ENCODE measurements at places on chromosomes 12 and 14.

GRCh38 chr12:13024531-13024916 lies 19.7 kb upstream of the FAM234B start:
- DNase-seq, result no peak

DNA sequence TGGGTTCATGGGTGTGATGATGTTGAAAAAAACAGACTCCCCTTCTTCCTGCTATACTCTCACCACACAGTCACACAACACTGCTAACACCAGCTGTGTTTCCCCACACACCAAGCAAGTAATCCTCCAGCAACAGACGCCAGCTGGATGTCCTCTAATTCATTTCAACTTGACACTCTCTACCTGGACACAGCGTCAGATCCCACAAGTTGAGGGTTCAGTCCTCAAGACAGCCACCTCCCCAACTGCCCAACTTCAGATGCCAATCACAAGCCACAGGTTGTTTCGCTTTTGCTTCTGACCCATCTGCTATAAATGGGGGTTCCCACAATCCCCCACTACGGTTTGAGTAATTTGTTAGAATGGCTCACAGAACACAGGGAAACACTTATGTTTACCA lies 49.3 kb downstream of the TMEM30B start:
- DNase-seq, result no peak

DNA sequence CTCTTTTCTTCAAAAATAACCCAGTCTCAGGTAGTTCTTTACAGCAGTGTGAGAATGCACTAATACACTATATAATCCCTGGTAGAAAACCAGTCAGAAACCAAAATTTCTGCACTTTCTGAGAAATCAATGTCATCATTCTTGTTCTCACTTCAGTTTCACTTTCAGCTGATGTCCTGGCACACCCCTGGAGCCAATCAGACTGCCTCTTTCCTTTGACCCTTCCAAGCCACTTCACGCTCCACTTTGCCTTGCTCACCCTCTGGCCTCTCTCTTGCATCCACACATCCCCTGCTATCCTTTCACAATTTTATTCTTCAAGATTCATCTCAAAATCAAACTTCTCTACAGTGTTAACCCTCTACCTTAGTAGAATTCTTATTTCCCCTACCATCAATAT lies 181.1 kb downstream of the ASCL1 start:
- DNase-seq, result no peak

- no peak for DNase-seq
These were observed 8.0 kb downstream of the NAB2 start for GRCh38 chr12:57096748-57097553.

DNA sequence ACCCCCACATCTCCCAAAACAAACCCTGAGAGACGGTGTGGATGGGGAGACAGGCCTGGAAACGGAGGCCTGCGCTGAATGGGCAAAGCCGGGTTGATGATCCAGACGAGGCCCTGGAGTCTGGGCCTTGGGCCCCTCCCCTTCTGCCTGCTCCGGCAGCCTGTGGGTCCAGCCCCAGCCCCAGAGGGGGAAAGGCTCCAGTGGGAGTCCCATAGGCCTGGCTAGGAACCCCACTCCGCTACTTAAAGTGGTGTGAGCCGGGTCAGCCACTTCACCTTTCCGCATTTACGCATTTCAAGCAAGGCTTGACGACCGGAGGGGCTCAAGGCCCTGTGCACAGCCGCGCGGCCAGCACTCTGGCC lies 695 bp upstream of the TNFAIP2 start:
- no peak for DNase-seq

- DNase-seq, result no peak
These were observed 501.0 kb downstream of the RERGL start for GRCh38 chr12:17588968-17589367.

GRCh38 chr12:31514912-31515311 lies 76.0 kb downstream of the DENND5B start:
- no peak for DNase-seq

GRCh38 chr12:31005944-31006361 lies 67.7 kb upstream of the DDX11 start:
- no peak for DNase-seq

- no peak for DNase-seq
These were observed 72.4 kb downstream of the FERMT2 start for GRCh38 chr14:52878469-52878868.

DNA sequence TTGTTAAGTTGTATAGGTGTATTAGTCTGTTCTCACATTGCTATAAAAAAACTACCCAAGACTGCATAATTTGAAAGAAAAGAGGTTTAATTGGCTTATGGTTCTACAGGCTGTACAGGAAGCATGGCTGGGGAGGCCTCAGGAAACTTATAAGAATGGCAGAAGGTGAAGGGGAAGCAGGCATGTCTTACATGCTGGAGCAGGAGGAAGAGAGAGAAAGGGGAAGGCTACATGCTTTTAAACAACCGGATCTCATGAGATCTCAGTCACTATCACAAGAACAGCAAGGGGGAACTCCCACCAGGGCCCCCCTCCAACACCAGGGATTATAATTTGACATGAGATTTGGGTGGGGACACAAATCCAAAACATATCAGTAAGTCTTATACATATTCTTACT lies 60.5 kb upstream of the OR10AD1 start:
- DNase-seq, result no peak

DNA sequence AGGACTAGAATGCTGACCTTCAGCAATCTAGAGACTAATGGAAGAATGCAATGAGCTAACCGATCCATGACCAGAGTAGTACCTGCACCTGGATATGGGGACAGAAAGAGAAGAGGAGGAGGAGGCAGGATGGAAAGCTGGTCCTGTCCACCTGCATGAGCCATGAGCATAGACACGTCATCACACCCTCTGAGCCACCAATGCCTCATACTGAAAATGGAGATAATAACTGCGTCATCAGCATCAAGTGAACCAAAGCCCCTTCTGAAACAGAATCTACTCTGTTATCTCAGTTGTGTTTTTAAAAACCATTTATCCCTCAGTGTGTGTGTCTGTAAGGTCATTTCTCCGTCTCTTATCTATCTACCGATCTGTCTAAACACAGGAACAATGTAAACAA lies 327.0 kb downstream of the BCL11B start:
- DNase-seq, result no peak

DNA sequence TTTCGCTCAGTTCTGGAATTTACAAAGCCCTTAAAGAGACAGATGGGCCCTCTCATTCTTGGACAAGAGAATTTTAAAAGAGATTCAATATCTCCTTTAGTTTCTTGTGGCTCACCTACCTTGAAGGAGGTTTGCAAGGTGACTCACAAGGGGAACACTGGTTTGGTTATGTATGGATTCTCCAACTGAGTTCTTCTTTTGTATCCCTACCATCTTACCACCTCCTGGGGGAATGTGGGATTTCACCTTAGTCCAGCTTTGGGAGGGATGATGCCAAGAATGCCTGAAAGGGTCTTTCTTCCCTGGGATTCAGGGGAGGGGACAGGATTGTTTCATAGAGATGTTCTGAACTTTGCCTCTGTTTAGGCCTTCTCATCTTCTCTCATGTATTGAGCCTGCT lies 3.7 kb downstream of the PPP4R4 start:
- no peak for DNase-seq

GRCh38 chr12:120483621-120484020 lies 12.3 kb upstream of the DYNLL1 start:
- DNase-seq, result no peak

GRCh38 chr12:49827401-49828099 lies 663 bp downstream of the NCKAP5L start:
- peak; percentile 20 for DNase-seq

GRCh38 chr14:49955024-49955423 lies 62.1 kb downstream of the ARF6 start:
- DNase-seq, result no peak

- peak; percentile 72 for DNase-seq
These were observed at the start of gene ARID4A for GRCh38 chr14:58298477-58299400. Gene ARID4A, plus strand, starts transcription at chr14:58298555. Its CDS starts 1,300 bp downstream, at chr14:58299855.

DNA sequence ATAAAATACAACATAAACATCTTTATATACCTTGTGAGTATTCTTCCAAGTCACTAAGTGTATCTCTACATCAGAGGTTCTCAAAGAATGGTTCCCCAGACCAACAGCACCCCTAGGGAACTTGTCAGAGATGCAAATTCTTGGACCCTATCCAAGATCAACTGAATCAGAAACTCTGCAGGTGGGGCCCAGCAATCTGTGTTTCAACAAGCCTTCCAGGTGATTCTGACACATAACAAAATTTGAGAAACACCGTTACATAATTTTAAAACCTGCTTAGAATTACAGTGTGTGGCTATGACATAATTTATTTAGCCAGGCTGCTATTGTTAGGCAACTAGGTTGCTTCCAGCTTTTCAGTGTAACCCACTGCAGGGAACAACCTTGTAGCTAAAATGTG lies 49.8 kb downstream of the NTN4 start:
- DNase-seq, result no peak

GRCh38 chr12:56725723-56726102 lies 614 bp upstream of the NACA start:
- no peak for DNase-seq

- no peak for DNase-seq
These were observed 211.1 kb upstream of the RGS6 start for GRCh38 chr14:71720978-71721624.

- DNase-seq, result no peak
These were observed 97.9 kb upstream of the NUDT4 start for GRCh38 chr12:93279565-93280412.

- no peak for DNase-seq
These were observed 232.7 kb downstream of the RPAP3 start for GRCh38 chr12:47473091-47473490.

- DNase-seq, result no peak
These were observed 8.0 kb downstream of the LRRC74A start for GRCh38 chr14:76834241-76834661.

DNA sequence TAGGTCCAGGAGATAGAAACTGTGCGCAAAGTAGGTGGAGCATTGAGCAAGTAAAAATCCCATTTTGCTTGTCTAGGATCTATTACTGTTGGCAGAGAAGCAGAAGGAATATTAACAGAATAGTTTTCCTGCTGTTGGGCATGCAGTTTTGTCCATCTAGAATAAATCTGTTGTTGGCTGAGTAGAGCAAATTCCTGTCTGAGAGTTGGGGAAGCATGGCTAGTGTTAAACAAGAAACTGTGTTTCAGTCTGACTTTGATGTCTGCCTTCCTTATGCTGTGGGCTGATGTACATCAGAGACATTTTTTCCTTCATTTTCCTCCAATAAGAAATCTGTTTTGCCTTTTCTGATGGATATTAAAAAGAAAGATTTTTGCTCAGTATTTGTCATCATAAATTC lies 98.2 kb downstream of the RAD52 start:
- DNase-seq, result no peak

GRCh38 chr12:123003257-123003656 lies 22.8 kb downstream of the ARL6IP4 start:
- no peak for DNase-seq

DNA sequence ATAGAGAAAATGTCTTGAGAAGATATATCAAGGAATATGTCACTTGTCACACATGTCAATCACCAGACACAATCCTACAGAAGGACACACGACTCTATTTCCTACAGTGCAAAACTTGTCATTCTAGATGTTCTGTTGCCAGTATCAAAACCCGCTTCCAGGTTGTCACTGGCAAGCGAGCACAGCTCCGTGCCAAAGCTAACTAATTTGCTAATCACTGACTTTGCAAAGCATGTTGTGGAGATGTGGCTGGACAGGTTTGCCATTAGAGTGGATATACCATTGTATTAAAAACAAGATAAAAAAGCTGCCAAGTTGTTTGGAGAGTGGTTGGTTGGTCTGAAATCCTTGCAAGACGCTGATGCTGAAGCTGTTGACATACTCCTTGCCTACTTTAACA lies 7.9 kb upstream of the SGPP1 start:
- DNase-seq, result no peak

- no peak for DNase-seq
These were observed 8.2 kb upstream of the PPP2R5E start for GRCh38 chr14:63551332-63551731.

DNA sequence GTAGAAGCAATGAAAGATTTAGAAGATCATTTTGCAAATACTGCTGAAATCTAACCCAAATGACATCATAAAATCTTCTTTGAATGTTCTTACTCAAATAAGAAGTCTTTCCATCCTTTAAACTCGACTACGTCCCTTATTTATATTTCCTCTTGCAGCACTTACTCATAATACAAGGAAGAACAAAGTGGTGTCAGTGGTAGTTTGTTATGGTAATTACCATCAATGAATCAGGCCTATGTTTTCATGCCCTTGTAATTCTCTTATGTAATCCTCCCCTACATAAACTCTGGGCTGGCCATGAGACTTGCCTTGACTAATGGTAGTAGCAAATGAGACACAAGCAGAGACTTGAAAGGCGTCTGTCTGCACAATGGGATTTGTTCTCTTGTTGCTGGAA lies 17.0 kb downstream of the EEA1 start:
- no peak for DNase-seq

DNA sequence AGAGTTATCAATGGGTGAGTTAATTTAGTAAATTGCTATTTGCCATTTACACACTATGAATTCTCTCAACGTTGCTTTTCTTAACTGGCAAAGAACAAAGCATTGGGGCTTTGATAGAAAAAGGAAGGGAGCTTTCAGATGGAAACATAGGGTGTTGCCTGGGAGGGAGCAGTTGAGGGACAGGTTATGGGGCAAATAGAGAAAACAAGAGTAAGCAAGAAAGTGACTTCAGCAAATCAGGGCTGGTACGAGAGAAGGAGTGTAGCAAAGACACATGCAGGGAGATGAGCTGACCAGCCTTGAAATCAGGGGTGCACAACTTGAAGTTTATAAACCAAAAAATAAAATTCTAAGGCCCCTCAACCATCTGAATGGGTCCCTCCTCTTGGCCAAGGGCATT lies 15.7 kb downstream of the ESR2 start:
- no peak for DNase-seq

Data from activated T-helper 9 cell treated with anti-CD3 and anti-CD28 coated beads, Interleukin-2, amount 50 U/mL, for 16 hours (primary cell).